ENCODE measurements at places on chromosomes 11 and 22.

- DNase-seq: no peak
Measured at GRCh38 chr11:64522036-64522435, 69.0 kb upstream of the SLC22A12 start.

DNA sequence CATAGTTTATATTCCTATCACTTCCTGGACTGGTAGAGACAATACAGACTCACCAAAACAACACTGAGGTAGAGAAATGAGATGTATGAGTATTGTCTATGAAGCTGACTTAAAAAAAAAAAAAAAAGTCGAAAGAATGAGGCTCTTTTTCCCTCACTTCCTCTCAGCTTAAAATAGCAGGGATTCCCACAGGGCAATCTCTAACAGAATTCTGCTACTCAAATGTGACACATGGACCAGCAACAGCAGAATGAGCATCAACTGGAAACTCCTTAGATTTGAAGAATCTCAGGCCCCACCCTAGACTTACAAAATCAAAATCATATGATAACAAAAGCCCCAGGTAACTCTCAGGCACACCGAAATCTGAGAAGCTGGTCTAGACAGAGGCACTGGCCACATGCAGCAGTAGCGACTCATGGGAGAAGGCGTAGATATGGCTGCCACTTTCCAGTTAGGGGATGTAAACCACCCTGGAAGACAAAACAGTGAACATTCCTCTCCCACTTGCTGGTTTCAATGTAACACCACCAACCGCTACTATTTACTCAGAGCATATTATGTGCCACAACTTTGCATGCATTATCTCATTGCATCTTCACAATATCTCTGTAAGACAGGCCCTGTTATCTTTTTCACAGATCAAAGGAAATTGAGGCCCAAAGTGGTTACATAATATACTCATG is 128.0 kb downstream of the RBFOX2 start:
- no peak for DNase-seq

DNA sequence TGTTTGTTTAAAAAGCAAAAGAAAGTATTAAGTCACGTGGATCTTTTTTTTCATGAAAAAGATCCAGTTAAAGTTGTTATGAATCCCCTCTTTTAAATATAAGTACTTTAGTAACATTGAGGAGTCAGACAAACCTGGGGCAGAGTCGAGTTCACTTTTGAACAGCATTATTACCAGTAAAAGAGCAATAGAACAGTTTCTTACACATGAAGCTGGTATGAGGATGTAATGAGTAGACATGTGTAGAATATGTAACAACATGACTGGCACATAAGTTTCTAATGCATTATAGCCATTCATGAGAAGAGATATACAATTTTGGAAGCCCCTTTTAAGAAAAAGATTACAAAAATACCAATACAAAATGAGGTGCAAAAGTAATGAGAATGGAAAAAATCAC is 7.6 kb upstream of the MUC15 start:
- no peak for DNase-seq

GRCh38 chr11:737366-737765 is 9.9 kb upstream of the TALDO1 start:
- DNase-seq: no peak

GRCh38 chr11:2869134-2869526 is 16.4 kb downstream of the CDKN1C start:
- DNase-seq: no peak

DNA sequence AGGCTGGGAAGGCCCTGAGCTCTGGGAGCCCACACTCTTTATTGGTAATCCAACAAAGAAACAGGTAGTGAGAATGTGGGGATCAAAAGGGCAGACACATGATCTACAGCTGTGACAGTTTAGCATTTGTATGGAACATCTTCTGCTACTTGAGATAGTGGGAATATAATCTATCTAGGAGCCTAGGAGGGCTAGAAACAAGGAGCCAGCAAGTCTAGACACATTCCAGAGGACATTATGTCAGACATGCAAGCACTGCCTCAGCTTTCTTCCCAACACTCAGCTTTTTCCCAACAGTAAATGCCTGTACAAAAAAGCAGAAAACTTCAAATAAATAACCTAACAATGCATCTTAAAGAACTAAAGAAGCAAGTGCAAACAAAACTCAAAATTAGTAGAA is 1150.6 kb upstream of the RAG2 start:
- DNase-seq: no peak

GRCh38 chr11:27626269-27626937 is 73.9 kb downstream of the BDNF start:
- no peak for DNase-seq

DNA sequence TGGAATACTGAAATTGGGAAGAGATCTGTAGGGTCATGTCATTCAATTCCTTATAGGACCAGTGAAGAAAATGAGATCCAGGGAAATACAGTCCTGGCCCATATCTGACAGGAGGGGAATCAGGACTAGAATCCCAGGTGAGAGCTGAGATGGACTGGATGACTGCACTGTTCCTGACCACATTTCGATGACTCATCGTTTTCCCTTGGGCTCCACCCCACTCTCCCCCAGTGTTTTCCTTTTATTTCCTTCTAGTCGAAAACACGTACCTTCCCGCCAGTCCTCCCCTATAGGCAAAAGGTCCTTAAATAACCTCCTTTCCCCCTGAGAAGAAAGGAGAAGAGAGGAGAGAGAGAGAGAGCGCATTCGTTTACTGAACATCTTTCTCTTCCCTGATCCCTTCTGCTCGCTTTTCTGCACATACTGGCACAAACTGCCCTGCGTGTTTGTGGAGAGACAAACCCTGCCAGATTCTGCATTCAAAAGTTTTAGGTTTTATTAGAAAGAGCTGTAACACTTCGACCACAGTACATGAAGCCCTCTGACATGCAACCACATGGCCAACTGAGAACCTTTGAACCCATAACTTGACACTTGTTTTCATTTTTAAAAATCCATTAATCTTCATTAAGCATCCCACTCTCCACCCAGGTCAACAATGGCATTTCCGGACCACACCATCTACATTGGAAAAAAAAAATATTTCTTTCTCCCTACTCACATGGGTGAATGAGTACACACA is 565.7 kb downstream of the METTL15 start:
- no peak for DNase-seq

DNA sequence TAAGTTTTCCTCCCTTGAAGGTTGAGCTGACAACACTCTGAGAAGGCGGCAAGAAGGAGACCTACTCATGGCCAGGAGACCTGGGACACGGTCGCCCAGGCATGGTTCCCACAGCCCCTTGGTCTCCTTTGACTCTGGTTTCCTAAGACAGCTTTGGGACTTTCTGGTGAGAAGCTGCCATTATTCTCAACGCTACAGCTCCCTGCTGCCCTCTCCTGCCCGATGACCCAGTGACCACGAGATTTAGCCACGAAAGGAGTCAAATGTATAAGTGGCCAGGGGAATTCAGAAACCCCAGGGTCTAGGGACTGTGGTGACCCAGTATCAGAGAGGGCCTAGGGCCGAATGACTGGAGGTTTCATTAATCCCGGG is 699 bp upstream of the SDF2L1 start:
- peak; percentile 57 for DNase-seq

DNA sequence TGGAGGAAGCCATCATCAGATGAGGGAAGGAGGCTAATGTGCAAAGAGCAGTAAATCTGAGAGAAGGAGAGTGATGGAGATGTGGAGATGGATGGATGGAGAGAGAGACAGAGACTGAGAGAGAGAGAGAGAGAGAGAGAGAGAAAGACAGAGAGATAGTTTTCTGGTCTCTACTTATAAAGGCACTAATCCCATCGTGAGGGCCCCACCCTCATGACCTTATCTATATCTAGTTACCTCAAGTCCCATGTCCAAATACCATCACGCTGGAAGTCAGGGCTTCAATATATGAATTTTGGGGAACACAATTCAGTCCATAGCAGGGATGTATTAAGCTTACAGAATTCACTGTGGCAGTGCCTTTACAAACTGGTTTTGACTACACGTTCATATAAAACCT is 21.2 kb upstream of the ELF5 start:
- no peak for DNase-seq

DNA sequence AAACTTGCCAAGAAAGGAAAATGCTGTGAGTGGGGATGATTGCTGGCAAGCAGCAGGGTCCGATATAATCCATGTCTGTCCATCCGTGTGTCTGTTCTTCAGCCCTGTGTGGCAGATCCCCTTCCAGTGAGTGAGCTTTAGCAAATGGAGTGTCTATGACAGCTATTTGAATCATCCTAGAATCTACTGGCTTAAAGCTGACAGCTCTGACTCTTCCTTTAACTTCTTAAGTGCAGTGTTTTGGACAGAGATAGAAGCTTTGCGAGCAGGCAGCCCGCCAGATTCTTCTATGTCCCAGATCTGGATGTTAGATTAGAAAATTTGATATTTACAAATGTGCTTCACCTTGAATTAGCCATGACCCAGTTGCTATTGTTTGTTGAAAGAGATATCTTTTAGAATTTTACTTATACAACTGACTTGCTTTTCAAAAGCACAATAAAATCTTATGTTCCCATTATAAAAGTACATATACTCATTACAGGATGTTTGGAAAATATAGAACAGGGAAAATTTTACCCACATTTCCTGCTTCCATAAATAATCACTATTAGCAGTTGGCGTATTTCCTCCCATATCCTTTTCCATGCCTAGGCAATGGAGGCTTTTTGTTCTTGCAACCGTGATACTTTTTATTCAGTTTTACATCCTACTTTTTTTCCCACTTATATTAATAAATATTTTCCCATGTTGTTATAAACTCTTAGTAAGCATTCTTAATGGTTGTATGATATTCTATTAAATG is 124.5 kb downstream of the COMMD9 start:
- DNase-seq: no peak

- DNase-seq: peak; percentile 70
Measured at GRCh38 chr11:128580612-128581011, 6.7 kb downstream of the ETS1 start.

GRCh38 chr11:112238041-112238440 is 11.8 kb downstream of the PTS start:
- DNase-seq: no peak

DNA sequence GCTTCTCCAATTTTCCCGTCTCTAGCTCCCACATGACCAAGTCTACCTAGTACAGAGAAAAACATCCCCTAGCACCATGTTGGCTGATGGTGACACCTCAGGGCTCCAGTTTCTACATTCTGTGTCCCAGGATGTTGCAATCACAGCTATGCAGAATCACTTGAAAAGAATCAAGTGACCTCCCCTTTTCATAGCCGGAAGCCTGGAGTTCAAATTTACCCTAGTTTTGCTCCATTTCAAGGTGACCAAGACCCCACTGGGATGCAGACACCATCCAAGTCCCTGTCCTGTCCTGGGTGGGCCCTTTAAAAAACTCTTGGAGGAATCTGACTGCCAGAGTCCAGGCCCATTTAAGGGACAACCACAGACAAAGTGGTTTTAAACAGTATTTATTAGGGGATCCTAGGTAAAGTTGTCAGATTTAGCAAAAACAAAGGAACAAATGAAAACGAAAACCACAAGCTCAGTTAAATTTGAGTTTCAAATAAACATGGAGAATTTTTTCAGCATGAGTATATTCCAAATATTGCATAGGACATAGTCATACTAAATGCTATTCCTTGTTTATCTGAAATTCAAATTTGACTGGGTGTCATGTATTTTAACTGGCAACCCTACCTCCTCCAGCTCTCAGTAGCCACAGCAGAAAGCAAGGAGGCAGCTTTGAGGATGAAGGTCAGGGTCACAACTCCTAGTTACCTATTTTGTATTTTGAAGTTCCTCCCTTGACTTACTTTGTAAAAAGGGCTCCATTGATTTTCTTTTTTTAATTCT is 52.4 kb downstream of the MIAT start:
- DNase-seq: no peak

DNA sequence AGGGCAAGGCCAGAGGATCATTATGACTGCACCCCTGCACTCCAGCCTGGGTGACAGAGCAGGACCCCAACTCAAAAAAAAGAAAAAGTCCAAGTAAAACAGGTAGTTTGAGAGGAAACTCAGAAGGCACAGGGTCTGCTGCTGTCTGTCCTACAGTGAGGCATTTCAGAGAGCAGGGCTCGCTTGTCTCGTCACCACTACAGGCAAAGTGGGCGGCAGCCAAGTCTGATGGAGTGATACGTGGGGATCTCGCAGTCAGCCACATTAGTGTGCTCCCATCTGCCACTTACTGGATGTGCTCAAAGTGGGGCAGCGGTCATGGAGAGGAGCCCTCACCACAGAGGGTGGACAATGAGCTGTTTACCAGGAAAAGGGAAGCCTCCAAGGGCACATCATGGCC is 42.1 kb downstream of the PI4KA start:
- DNase-seq: no peak

DNA sequence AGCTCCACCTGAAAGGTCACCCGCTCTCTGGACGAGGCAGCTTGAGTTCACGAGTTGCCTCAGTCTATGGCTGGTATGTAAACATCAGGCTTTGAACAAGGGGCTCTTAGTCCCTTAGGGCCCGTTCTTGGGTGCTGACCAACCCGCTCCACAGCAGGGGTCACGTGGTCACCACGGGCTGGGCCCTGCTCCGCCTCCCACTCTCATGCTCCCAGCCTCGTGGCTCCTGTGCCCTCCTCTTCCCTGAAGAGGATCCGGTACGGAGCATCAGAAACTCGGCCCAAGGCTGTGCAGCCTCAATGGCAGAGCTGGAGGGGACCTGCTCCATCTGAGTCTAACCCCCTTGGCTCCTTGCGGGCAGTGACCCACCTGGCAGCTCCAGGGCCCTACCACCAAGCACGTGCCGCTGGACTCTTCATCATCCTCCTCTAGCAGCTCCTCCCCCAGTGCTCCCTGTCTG is 54.2 kb upstream of the TTLL12 start:
- DNase-seq: no peak

DNA sequence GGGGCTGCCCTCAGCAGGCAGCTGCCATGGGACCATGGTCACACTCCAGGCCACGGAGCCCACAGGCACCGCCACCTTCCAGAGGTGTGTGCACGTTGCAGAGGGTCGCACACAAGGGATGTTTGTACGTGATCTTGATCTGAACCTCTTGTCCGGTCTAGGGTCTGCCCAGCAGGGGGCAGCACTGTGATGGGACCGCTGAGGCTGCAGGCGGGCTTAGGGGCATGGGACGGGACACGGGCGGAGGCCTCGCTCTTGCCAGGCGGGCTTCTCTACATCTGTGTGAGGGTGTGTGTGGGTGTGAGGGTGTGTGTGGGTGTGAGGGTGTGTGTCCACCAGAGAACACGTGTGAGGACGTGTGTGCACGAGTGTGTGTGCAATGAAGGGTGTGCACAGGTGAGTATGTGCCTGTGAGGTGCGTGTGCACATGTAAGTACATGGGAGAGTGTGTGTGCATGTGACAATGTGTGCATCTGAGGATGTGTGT is 52.4 kb downstream of the CACNA1I start:
- DNase-seq: peak; percentile 23

- no peak for DNase-seq
Measured at GRCh38 chr11:124902616-124903015, 5.0 kb upstream of the ROBO4 start.

- DNase-seq: no peak
Measured at GRCh38 chr11:118265954-118266353, 1.9 kb upstream of the MPZL2 start.

GRCh38 chr22:23029521-23030228 is 40.6 kb upstream of the GNAZ start:
- DNase-seq: no peak

- no peak for DNase-seq
Measured at GRCh38 chr22:27352426-27352825, 449.1 kb downstream of the MN1 start.

GRCh38 chr11:87030458-87031054 is 7.2 kb upstream of the TMEM135 start:
- DNase-seq: no peak

Measured in CD14-positive monocyte (primary cell).